ENCODE measurements at places on chromosomes 5 and 9.

GRCh38 chr9:91515074-91515687 lies 91.5 kb upstream of the NFIL3 start:
- no peak for DNase-seq

GRCh38 chr9:91886414-91887076 lies 63.5 kb downstream of the ROR2 start:
- no peak for DNase-seq

DNA sequence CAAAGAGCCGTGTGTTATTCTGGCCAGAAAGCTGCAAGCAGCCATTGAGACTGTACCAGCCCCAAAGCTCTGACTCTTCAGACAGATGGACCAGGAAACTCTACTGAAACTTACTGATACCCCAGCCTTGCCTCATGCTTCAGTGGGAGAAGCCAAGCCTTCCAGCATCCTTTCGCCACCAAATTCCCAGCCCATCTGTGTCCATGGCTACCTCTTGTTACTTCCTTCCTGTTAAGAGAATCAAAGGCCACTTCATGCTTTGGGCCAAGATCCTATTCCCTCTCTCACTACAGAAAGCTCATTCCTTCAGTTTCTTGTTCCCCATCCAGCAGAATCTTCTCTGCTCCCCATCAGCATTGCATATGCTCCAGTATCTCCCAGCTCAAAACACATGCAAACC lies 46.9 kb upstream of the FREM1 start:
- no peak for DNase-seq

DNA sequence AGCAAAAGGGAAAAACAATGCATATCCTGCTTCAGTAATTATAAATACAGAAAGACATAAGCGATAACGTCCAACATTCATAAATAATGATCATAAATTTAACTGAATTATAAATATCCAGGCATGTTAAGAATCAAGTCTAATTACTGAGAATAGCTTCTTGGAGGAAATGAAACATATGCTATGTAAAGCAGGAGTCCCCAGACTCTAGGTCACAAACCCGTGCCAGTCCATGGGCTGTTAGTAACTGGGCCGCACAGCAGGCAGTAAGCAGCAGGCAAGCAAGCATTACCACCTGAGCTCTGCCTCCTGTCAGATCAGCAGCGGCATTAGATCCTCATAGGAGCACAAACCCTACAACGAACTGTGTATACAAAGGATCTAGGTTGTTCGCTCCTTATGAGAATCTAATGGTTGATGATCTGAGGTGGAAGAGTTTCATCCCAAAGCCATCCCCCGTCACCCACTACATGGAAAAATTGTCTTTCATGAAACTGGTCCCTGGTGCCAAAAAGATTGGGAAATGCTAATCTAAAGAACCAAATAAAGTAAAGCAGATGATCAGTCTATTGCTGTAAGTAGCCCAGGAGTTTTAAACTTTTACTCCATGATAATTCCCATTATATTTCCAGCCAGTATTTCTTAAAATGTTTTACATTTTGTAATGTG lies 50.4 kb downstream of the CERT1 start:
- DNase-seq, result peak; percentile 65

DNA sequence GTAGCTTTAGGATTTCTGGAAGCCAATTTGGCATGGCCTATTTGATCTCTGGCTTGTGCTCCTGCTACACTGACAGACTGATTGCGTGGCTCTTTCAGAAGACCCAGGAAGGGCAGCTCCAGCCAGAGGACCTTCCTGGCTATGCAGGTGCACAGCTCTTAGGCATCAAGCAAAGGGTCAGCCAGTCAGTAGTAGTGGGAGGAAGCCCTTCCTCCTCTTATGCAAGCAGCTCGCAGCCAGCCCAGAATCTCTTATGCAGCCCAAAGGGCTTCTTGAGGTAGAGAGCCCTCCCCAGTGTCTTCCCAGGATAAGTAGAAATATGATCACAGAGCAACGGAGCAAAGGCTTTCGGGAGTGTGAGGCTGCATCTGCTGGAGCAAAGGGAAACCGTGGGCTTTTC lies 43.2 kb downstream of the SLC36A1 start:
- no peak for DNase-seq

DNA sequence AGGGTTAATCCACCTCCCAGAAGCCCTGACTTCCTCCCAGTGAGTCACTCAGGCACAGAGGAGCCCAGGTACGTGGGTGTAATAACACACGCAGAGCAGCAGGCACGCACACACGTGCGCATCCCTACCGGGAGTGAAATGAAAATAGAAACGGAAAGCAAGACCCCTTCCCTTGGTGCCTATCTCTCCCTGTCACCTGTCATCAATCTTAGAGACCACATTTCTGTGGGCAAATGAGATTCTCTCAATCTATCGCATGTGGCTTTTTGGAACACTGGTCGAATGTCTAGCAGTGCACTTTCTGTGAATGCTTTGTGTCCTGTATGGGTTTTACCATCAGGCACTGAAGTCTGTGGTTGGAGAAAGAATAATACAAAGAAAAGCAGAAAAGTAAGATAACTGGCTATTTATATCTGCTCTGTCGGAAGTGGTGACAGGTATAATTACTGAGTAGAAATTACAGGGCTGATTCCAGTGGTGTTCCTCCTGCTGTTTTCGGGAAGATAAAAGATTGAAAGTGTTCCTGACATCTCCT lies 137.7 kb upstream of the GRIA1 start:
- DNase-seq, result no peak

- no peak for DNase-seq
These were observed 135.0 kb downstream of the ENTREP1 start for GRCh38 chr9:69460012-69460411.

- DNase-seq, result no peak
These were observed 37.2 kb upstream of the GABRP start for GRCh38 chr5:170746075-170746960.

- no peak for DNase-seq
These were observed 213.8 kb downstream of the MLLT3 start for GRCh38 chr9:20408513-20408912.

GRCh38 chr5:5777013-5777412 lies 354.5 kb downstream of the ICE1 start:
- no peak for DNase-seq

- no peak for DNase-seq
These were observed 27.9 kb upstream of the ITGA2 start for GRCh38 chr5:52961274-52961681.

DNA sequence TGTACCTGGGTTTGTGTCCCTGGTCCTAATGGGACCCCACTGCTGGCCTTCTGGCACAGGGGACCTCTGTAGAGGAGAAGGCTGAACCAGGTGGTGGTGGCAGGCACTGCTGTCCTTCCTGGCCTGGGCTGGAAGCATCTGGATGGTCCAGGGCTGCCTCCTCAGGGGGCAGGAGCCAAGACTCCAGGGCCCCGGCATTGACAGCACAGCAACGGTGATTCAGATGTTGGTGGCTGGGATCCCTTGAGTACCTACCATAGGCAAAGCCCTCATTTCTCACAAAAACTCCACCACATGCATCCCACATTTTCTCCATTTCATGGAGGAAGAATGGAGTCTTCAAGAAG lies 15.0 kb downstream of the FGD3 start:
- no peak for DNase-seq

GRCh38 chr5:43007246-43007910 lies 32.7 kb downstream of the ANXA2R start:
- DNase-seq, result no peak

DNA sequence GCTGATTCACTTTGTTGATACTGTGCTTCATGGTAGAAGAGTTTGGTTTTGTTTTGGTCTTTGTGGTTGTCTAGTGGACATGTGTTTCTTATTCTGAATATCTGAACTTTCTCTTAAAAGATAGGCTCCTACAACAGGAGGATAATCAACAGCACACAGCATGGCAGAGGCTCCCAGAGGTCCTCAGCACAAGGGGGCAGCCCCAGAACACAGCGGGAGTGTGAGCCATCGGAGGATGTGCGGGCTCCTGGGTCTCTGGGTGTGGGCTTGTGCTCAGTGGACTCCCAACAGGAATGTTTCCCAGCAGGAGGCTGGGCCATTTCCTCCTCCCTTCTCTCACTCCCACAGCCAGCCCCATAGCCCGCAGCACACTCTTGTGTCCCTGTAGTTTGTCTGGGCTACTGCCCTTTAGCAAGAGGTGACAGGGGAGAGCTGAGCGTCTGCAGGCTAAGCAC lies 164.3 kb upstream of the OTULINL start:
- DNase-seq, result no peak

DNA sequence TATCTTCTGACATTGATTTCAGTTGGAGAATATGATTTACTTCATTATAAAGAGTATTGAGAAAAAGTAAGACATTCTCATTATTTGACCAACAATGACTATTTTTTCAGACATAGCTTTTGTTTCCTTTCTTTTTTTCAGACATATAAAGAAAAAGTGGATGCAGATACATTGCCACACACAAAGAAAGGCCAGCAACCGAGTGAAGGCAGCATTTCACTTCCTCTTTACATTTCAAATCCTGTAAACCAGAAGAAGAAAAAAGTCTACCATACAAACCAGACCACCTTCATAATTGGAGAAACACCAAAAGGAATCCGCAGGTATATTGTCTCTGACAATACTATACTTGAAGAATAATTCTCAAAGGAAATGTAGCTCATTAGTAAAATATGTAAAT lies 128.9 kb downstream of the ERCC6L2 start:
- DNase-seq, result no peak

- DNase-seq, result peak; percentile 2
These were observed 138.7 kb upstream of the PALM2AKAP2 start for GRCh38 chr9:109641372-109641659.

GRCh38 chr5:169350759-169351240 lies 49.9 kb upstream of the SLIT3 start:
- DNase-seq, result peak; percentile 7

- no peak for DNase-seq
These were observed 354.4 kb downstream of the DIRAS2 start for GRCh38 chr9:90288275-90288639.

DNA sequence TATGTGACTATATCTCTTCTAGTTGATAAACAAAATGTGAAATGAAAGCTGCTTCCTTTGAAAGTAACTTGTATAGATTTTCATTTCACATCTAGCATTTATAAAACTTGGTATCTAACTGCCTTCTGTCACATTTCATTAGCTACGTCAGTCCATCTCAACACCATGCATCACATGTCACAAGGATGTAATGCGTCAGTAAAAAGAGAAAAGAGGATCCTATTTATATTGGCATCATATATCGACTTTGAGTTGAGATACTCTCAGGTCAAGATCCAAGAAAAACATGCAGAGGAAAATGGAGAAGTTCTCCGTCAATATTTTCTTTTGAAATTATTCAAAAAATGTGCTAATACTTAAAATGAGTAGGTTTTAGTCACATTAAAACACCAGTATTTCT lies 1211.2 kb downstream of the EFNA5 start:
- no peak for DNase-seq

DNA sequence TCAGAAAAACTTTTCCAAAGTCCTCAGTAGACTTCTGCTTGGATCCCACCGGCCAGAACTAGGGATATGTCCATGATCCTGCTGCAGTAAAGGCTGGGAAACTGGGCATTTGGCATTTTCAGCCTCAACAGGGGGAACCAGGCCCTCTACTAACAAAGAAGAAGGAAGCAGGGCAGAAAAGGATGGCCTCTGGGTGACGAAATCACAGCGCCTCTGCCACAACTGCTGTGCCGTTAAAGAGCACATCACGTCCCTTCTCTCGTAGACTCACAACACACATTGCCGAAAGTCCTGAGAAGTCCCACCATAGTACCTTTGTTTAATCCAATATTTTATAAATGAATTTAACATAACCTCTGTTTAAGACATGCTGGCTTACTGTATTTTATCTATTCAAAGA lies 10.4 kb upstream of the AFAP1L1 start:
- DNase-seq, result no peak

GRCh38 chr9:2597483-2597882 lies 24.1 kb upstream of the VLDLR start:
- no peak for DNase-seq

- DNase-seq, result no peak
These were observed 2.1 kb upstream of the HAND1 start for GRCh38 chr5:154479944-154480750.

GRCh38 chr5:59256331-59256730 lies 637.2 kb downstream of the PDE4D start:
- DNase-seq, result no peak

All from cerebellum (tissue), 4 donors.